ENCODE measurements at places on chromosomes 12 and 14.
A peak's percentile ranks its signal among the peaks of the same experiment; 100 is the strongest.

GRCh38 chr14:77897374-77897773 lies 97.5 kb downstream of the ADCK1 start:
- no peak for DNase-seq

GRCh38 chr12:27284751-27285150 lies 40.7 kb downstream of the STK38L start:
- no peak for DNase-seq

- no peak for DNase-seq
Observed at GRCh38 chr12:93366422-93366821, 11.3 kb upstream of the NUDT4 start.

- peak; percentile 64 for DNase-seq
Observed at GRCh38 chr12:121767525-121768016, 25.9 kb downstream of the RHOF start.

All from right hindlimb (tissue), 1 donor.